Spinal cord (tissue), 10 donors: ENCODE measurements at places on chromosomes 12 and 14. TPM values are rescaled to one million over a fixed set of nuclear protein-coding genes. Genes with fewer than 3 reads are reported as not detected.

KCNA1 gene
- total RNA-seq, result 1.9 TPM

GRCh38 chr12:66387117-66387516 is 84.8 kb downstream of the HELB start:
- H3K36me3 ChIP-seq, result peaks cover 12% of the 10 kb centered on the region
- no peaks in the 10 kb centered on the region for H3K4me1 ChIP-seq
- no peak overlapping the region for H3K27ac ChIP-seq
- no peak overlapping the region for H3K4me3 ChIP-seq
- H3K27me3 ChIP-seq, result no peaks in the 10 kb centered on the region

E2F7 gene
- 3.7 TPM for total RNA-seq

KRT72 gene
- 0.11 TPM for total RNA-seq

DNA sequence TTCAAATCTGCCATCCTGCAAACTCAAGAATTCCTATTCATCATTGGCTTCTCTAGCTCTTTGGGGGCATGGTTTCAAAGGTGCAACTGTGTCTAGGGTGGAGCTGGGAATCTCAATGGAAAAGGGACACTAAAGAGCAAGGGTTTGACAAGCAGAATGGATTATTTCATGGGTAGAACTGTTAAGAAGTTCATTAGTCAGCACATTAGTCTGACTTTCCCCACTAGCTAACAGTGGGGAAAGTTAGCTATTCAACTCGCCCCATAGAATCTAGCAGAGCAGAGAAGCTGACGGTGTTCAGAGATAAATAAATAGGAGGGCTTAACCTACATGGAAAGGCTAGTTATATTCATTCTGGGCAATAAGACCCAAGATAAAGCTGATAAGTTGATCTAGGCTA is 153.9 kb downstream of the EMP1 start:
- H3K27ac ChIP-seq, result no peak overlapping the region
- H3K4me1 ChIP-seq, result no peaks in the 10 kb centered on the region
- H3K4me3 ChIP-seq, result no peak overlapping the region
- no peaks in the 10 kb centered on the region for H3K27me3 ChIP-seq

DNA sequence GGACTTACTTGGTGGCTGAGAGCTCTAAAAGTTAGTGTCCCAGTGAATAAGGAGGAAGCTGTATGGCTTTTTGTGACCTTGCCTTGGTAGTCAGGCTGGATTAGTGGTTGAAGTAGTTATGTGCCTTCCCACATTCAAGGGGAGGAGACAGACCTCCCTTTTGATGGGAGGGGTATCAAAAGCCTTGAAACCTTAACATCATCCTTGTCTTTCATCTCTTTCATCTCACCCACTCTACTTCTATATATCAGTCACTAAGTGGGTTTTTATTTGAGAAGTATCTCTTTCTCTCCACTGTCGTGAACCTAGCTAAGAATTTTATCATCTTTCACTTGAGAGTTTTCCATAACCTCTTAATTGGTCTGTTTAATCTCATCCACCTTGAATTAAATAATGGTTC is 15.7 kb downstream of the NUBPL start:
- no peaks in the 10 kb centered on the region for H3K36me3 ChIP-seq
- H3K27me3 ChIP-seq, result no peaks in the 10 kb centered on the region
- no peak overlapping the region for H3K4me3 ChIP-seq

RASSF9 gene
- total RNA-seq, result 5.4 TPM

DNA sequence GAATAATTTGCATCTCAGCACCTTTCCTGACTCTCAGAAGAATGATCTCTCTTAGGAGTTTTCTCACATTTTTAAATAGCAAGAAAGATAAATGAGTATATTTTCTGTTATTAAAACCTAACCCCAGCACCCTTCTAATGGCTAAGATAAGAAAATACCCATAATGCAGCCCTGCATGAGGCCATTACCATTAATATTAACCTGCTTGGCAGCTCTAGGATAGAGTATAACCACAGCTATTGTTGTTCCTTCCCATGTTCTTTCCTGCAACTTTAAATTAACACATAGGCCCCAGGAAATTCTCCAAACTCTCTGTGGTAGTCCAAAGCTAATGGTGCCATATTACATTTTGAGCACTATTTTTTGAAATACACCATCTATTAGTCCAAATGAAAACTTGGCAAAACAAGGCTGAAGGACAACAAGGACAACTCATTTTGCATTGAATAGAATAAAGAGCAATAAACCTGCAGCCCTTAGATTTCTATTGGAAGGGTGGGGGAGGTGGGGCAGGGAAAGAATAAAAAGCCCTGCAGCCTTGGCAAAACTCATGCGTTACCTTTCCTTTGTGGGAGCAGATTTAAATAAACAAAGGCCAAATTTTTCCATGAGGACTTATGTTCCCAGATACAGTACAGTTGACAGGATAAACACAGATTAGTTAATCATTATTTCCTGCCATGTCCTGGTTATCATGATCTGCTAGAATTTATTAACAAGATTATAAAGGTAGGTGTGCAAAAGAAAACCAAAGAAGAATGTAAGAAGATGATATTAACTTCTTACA is 46.9 kb downstream of the BTG1 start:
- no peak overlapping the region for H3K4me3 ChIP-seq
- DNase-seq, result no peak
- H3K36me3 ChIP-seq, result no peaks in the 10 kb centered on the region
- no peaks in the 10 kb centered on the region for H3K27me3 ChIP-seq
- no peak overlapping the region for H3K27ac ChIP-seq
- no peaks in the 10 kb centered on the region for H3K4me1 ChIP-seq

GRCh38 chr14:53520078-53520928 is 367.2 kb upstream of the DDHD1 start:
- H3K4me3 ChIP-seq, result no peak overlapping the region
- DNase-seq, result no peak
- no peak overlapping the region for H3K27ac ChIP-seq
- H3K27me3 ChIP-seq, result no peaks in the 10 kb centered on the region
- no peaks in the 10 kb centered on the region for H3K36me3 ChIP-seq

KLRG1 gene
- total RNA-seq, result 9.4 TPM

LHX5 gene
- 1.6 TPM for total RNA-seq

- no peak for DNase-seq
- no peak overlapping the region for H3K4me3 ChIP-seq
- no peaks in the 10 kb centered on the region for H3K27me3 ChIP-seq
- no peaks in the 10 kb centered on the region for H3K4me1 ChIP-seq
- no peak overlapping the region for H3K27ac ChIP-seq
Measured at GRCh38 chr12:48129376-48129775, 10.2 kb downstream of the PFKM start.

GRCh38 chr14:69312608-69313007 is 52.6 kb downstream of the GALNT16 start:
- H3K4me1 ChIP-seq, result peaks cover 12% of the 10 kb centered on the region
- H3K36me3 ChIP-seq, result peaks cover 3% of the 10 kb centered on the region
- no peak overlapping the region for H3K4me3 ChIP-seq
- no peaks in the 10 kb centered on the region for H3K27me3 ChIP-seq
- H3K27ac ChIP-seq, result no peak overlapping the region

DNA sequence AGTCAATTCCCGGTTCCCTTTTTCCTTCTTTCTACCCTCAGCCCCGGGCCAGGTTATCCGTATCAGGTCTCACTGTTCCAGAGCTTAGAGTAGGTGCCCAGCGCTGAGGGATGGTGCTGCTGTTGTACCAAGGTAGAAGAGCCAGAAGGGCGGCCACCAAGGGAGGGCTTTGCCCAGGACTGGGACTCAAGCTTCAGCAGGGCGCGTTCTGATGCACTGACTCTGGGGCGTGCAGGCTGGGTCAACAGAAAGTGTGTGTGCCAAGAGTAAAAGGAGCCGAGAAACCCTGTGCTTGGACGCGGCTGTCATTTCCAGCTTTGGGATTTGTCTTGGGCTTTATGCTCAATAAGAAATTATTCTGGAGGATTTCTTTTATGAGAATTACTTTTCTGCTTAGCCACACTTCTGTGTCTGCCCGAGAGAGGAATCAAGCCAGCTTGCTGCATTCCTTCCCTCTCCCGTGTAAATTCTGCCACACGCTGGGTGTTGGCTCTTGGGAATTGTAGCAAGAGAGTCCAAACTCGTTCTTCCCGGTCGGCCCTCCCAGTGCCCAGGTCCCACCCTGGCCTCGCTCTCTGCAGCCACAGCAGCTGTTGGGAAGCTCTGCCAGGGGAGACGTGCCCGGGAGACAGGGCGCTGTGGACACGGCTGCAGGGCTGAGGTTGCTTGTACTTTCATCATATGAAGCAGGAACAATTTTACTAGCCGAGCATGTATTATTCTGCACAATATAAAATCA is 98.0 kb downstream of the FBXL14 start:
- H3K36me3 ChIP-seq, result peaks cover 30% of the 10 kb centered on the region
- DNase-seq, result no peak
- H3K4me3 ChIP-seq, result no peak overlapping the region
- H3K27me3 ChIP-seq, result no peaks in the 10 kb centered on the region
- H3K4me1 ChIP-seq, result peaks cover 21% of the 10 kb centered on the region

PRDM4 gene
- 26.5 TPM for total RNA-seq

- no peak overlapping the region for H3K27ac ChIP-seq
- H3K4me3 ChIP-seq, result no peak overlapping the region
- DNase-seq, result no peak
- no peaks in the 10 kb centered on the region for H3K36me3 ChIP-seq
- H3K27me3 ChIP-seq, result no peaks in the 10 kb centered on the region
Measured at GRCh38 chr12:23729359-23729758, 220.1 kb downstream of the SOX5 start.

CDKN3 gene
- 17.9 TPM for total RNA-seq

DNA sequence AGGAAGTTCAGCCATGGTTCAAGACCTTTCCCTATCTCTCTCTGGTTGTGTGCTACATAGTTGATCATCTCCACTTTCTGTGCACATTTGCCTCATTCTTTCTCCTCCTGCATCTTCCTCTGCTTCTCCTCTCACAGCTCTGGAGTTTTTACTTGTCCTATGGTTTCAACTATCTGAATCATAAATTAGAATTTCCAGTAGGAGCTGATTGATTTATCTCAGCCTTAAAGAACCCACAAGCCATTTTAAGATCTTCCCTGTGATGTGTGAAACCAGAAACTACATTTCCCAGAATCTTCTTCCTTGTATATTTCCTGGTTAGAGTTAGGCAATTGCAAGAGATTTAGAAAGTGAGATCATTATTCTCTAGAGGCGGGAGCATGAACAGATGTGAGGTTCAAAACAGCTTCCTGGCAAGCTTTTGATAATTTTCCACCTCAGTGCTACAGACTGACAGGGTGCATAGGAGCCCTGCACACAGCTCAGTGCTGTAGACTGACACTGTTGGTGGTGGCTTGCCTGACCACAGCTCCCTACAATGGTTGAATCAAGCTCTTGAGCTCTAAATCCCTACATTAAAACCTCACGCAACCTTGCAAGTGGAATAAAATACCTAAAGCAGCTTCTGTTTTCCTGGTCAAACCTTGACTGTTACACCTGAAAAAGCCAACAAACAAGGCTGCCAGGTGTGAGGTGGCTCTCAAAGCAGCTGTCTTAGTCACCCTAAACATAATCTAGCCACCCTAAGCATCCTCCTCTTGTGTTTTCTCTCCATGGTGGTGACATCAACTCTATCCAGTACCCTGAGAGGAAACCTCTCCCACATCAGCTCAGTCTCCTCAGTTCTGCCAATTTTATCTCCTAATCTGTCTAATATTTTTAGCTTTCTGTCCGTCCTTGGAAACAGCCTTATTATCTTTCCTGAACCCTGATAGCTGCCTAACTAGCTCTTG is 21.5 kb upstream of the IFNG start:
- no peaks in the 10 kb centered on the region for H3K4me1 ChIP-seq
- no peak for DNase-seq
- no peaks in the 10 kb centered on the region for H3K27me3 ChIP-seq
- no peak overlapping the region for H3K27ac ChIP-seq
- H3K36me3 ChIP-seq, result no peaks in the 10 kb centered on the region

DNA sequence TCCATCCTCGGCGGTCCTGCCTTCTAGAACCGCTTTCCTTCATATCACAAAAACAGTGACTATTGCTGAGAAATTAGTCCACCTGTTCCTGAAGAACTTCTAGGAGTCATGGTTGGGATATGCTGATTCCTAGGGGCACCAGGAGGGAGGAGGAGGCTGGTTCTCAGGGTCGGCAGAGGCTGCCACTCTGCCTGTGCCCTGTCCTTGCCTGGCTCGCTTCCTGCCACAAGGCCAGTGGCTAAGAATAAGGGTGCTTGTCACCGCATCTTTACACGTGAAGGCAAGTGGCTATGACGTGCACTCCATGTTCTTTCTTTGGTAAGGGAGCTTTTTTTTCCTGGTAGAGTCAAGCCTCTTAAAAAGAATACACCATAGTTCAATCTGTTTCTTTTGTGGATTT is 18.7 kb upstream of the DGLUCY start:
- H3K27ac ChIP-seq, result no peak overlapping the region
- H3K4me3 ChIP-seq, result no peak overlapping the region
- H3K27me3 ChIP-seq, result no peaks in the 10 kb centered on the region
- DNase-seq, result no peak

DNA sequence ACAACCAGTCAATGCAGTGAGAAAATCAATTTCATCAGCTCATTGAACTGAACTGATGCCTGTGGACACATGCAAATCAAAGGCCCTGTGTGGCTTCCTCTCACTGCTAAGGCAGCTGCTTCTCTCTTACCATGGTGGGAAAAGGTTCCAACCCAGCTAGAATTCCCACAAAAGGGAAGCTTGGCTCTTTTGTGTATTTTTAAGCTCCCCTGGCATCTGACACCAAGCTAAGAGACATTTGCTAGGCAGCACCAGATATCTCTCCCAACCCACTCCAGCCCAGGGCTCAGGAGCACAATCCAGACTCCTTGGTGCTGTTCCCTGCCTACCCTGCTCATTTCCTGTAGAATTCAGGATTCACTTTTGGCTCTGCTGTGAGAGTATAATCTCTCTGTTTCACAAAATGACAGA is 129.6 kb downstream of the GXYLT1 start:
- H3K4me1 ChIP-seq, result no peaks in the 10 kb centered on the region
- no peaks in the 10 kb centered on the region for H3K27me3 ChIP-seq
- no peak overlapping the region for H3K4me3 ChIP-seq
- no peak overlapping the region for H3K27ac ChIP-seq
- DNase-seq, result no peak

DNA sequence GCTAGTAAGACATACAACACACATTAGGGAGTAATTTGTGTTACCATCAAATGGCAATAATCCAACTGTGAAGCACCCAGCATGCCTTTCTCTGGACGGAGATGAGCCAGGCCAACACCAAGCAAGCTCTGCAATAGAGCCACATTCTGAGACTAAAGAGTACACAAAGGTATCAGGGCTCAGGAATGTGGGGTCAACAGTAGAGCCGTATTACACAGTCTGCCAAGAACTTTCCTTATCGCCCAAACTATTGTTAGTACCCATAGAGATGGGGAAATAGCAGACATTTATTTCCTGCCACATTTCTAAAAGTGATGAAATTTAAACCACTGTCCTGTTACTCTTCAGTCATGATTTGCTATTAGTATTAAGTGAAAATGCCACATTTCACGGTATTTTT is 113.7 kb downstream of the BMP4 start:
- no peak overlapping the region for H3K4me3 ChIP-seq
- no peak for DNase-seq
- H3K36me3 ChIP-seq, result no peaks in the 10 kb centered on the region
- H3K27me3 ChIP-seq, result no peaks in the 10 kb centered on the region

LRRC10 gene
- total RNA-seq, result not detected

- no peaks in the 10 kb centered on the region for H3K36me3 ChIP-seq
- no peak overlapping the region for H3K27ac ChIP-seq
- DNase-seq, result no peak
Measured at GRCh38 chr12:53808023-53808705, 56.4 kb upstream of the CISTR start.

SLC41A2 gene
- 60.6 TPM for total RNA-seq

GRIP1 gene
- total RNA-seq, result 32.2 TPM

GRCh38 chr12:104673696-104674482 is 217.1 kb downstream of the CHST11 start:
- peaks cover 48% of the 10 kb centered on the region for H3K4me1 ChIP-seq
- DNase-seq, result no peak
- no peaks in the 10 kb centered on the region for H3K36me3 ChIP-seq
- no peak overlapping the region for H3K4me3 ChIP-seq
- no peak overlapping the region for H3K27ac ChIP-seq

CLEC4D gene
- 2.6 TPM for total RNA-seq

- peaks cover 12% of the 10 kb centered on the region for H3K27me3 ChIP-seq
- peak overlapping the region; percentile 36 for H3K27ac ChIP-seq
- peak overlapping the region; percentile 63 for H3K4me3 ChIP-seq
Measured at GRCh38 chr14:81435391-81436295, 35.5 kb upstream of the STON2 start.
